ENCODE measurements at places on chromosomes 16 and 17.
A peak's percentile ranks its signal among the peaks of the same experiment; 100 is the strongest.

- DNase-seq: no peak
Measured at GRCh38 chr17:50934672-50935220, 68.6 kb upstream of the TOB1 start.

- DNase-seq: no peak
Measured at GRCh38 chr16:674214-674881, 1.1 kb upstream of the RHBDL1 start.

DNA sequence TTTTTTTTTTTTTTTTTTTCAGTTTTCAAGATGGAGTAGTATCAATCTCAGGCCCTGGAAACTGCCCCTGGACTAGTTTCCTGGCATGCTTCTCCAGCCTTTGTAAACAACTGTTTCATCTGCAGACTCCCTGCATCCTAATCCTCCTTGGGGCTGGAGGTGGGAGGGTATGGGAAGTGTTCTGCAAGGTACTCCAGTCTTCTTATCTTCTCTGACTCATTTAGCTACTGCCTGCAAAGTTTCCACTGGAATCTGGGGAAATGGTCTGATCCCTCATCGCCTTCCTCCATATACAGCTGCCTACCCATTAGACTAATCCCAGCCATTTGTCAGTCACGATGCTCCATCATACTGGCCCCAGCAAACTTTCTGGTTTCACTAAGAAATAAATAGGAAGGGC, 21.5 kb downstream of the COPZ2 start:
- no peak for DNase-seq

DNA sequence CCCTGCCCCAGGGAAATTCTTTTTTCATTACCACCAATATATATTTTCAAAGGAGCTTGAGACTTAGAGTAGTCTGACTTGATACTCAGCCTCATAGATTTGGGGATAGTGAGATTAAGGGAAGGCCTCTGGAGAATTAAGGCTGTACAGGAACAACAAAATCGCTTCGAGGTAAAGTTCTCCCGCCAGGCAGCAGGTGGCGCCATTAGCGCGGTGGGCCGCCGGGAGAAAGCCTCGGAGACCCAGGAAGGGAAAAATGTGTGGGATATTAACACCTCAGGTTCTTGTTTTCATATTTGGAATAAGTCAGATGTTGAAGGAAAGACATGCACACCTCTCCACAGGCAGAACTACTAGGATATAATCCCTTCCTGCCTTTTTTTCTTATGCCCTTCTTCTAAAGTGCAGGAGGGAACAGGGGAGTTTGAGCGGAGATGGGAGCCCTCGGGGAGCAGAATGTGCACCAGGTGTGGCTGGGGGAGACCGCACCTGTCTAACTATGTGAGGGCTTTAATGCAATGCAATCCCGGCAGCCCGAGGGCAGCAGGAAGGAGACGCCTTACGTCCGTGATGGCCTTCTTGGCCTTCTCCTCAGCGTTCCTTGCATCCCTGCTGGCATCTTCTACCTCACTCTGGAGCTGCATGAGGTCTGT, 25.9 kb downstream of the MYH3 start:
- no peak for DNase-seq

GRCh38 chr17:77645072-77646045, 313.1 kb upstream of the TNRC6C start:
- peak; percentile 32 for DNase-seq

DNA sequence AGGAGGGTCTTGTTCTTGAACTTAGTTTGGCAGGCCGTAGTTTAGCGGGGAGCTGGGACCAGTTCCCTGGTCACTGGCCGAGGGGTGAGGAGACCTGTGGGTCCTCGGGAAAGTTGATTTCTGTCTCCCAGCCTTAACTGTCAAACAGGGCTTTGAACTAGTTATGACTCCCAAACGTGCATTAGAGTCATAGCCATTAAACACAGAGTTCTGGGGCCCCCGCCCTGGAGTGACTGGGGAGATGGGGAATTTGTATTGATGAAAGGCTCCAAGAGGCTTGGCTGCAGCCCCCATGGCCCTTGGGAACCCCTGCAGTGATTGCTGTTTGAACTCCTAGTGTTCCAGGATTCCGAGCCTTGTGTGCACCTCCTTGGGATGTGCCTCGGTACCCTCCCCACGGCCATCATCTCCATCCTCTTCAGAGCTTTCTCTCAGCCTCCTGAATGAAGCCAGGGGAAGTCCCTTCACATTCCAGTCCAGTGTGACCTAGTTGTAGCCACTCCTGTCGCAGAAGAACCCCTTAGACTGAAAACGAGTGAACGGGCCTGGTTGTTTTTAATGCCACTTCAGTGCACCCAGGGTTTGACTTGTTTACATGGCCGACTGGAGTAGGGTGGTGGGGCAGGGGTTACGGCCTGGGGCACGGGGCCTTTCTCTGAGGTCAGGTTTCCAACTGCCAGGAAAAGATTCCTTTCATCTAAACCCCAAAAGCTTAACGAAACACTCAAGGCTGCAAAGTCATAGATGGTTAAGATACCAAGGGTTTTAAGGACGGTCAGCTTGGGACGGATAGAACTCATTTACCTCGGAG, 1.4 kb downstream of the MPRIP start:
- DNase-seq: no peak

GRCh38 chr17:5582209-5583185, 1.8 kb downstream of the NLRP1 start:
- no peak for DNase-seq

GRCh38 chr17:1019451-1019850, 22.5 kb downstream of the TIMM22 start:
- DNase-seq: no peak

DNA sequence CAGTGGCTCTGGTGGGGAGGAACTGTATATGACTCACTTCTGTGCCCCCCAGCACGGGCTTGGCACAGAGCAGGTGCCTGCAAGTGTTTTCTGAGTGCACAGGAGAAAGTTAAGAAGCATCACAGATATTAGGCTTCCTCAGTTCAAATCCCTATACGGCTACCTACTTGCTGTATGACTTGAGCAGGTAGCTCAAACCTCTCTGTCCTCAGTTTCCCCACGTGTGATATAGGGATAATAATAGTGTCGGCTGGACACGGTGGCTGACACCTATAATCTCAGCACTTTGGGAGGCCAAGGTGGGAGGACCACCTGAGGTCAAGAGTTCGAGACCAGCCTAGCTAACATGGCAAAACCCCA, 95.7 kb downstream of the C16orf78 start:
- no peak for DNase-seq

- no peak for DNase-seq
Measured at GRCh38 chr16:24091125-24091524, 165.0 kb upstream of the CACNG3 start.

DNA sequence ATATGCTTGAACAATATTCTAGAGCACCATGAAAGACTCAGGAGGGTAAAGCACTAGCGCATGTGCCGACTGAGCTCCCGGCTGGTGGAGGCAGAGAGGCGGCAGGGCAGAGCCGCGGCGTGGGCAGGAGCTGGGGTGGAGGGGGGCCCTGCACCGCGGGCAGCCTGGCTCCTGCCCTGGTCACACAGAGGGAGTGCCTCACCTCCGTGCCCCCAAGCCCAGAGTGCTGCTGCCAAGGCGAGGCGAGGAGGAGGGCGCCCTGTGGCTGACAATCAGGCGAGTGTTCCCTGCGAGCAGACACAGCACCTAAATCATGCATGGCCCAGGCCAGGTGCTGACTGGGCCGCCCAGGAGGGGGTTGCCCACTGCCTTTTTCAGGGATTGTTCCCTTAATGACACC, 105.8 kb upstream of the TNRC6C start:
- DNase-seq: no peak

DNA sequence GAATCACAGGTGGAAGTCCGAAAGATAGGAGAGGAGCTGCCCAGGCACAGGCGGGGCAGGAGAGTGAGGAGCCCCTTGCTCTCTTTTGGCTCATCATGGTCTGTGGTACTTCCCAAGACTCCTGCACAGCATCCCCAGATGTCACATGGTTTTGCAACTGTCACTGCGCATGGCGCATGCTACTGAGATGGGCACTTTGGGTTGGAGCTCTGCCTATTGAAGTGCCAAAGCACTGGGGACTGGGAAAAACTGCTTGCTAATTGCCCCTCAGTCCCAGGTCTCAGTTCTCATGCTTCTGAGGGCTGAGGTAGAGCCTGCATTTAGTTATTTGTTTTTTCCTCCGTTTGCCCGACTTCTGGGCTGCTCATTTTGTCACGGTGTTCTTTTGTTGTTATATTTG, 156.8 kb upstream of the CDH13 start:
- DNase-seq: no peak

GRCh38 chr17:44914148-44914547, 1.2 kb downstream of the GFAP start:
- no peak for DNase-seq

DNA sequence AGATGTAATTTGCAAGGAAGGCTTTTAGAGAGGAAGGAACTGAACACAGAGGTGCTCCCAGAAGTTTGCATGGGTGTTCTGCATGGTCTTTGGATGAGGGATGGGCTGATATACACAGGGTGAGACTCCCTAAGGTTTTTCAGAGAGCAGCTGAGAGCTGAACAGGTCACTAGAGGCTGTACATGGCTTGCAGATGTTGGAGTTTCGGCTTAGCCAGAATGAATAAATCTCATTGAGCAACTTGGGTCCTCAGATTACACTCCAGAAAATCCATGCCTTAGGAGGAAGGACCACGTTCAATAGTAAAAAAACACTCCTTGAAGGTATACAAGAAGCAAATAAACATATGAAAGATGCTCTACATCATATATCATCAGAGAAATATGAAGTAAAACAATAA, 7.5 kb upstream of the ITGB3 start:
- no peak for DNase-seq

DNA sequence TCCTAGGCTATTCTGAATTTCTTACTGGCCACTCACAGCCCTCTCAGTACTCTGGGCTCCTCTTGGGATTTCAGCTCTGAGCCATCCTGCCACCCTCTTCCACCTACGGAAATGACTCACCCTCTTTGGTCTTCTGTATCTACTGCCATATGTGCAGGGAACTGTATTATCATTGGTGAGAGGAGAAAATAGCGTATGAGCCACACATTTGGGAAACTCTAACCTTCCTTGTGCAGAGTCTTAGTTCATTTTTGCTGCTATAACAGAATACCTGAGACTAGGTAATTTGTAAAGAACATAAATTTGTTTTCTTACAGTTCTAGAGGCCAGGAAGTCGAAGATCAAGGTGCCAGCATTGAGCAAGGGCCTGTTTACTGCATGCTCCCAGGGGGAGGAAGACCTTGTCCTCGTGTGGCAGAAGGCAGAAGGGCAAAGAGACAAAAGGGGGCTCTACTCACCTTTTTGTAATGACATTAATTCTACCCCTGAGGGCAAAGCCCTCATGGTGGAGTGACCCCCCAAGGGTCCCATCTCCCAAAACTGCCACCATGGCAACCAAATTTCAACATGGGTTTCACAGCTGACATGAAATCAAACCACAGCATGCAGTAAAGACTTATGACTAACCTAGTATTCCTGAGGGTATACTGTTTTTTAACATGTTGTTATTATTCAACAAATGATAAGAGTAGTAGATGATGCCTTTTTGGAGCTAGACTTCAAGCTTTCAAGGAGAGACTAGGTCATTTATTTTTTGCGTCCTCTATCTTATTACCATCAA, 191.8 kb downstream of the PRKCA start:
- DNase-seq: no peak

DNA sequence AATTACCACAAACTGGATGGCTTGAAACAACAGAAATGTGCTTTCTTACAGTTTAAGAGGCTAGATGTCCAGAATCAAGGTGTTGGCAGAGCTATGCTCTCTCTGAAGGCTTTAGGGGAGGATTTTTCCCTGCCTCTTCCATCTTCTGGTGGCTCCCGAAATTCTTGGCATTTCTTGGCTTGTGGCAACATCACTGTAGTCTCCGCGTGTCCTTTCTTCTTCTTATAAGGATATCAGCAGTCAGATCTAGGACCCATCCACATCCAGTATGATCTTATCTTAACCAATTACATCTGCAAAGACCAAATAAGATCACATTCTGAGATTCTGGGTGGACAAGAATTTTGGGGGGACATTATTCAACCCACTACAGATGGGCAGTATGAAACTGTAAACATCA, 119.2 kb upstream of the PMFBP1 start:
- DNase-seq: no peak

DNA sequence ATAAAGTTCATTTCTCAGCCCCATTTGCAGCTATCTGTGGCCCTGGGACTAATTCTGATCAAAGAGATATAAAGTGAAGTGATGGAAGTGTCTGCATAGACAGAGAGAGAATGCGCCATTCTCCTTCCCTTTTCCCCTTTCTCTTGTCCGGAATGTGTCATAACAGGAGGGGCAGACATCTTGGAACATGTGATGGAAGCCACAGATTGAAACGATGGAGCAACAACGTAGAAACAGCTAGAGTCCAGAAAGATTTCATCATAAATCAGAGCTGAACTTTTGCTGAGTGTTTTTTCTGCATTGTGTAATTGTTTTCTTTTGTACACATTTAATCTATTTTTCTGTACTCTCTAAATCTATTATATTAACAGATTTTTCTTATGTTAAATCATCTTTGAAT, 11.3 kb downstream of the ASGR1 start:
- no peak for DNase-seq

DNA sequence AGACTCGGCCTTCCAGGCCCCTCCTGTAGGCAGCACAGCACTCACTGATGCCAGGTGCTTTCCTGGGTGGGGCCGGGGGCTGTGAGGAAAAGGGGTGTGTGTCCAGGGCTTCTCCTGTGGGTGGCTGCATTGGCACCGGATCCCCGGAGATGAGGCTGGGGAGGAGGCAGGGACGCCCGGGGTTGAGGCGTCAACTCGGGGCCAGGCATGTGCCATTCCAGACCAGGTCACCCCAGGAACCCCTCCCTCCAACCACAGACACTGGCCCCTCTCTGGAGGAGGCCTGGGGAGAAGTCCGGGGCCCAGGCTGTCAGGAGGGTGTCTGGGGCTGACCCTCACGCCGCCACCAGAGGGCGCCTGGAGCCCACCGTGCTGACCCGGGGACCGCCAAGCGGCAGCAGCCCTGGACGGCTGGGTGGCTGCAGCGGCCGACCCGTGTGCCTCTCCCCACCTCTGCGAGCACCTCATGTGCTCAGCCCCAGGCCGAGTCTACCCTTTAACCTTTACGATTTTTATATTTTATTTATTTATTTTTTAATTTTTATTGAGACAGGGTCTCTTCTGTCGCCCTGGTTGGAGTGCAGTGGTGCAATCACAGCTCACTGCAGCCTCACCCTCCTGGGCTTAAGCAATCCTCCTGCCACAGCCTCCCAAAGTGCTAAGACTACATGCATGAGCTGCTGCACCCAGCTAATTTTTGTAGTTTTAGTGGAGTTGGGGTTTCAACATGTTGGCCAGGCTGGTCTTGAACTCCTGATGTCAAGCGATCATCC, 3.2 kb upstream of the METRN start:
- DNase-seq: peak; percentile 61

DNA sequence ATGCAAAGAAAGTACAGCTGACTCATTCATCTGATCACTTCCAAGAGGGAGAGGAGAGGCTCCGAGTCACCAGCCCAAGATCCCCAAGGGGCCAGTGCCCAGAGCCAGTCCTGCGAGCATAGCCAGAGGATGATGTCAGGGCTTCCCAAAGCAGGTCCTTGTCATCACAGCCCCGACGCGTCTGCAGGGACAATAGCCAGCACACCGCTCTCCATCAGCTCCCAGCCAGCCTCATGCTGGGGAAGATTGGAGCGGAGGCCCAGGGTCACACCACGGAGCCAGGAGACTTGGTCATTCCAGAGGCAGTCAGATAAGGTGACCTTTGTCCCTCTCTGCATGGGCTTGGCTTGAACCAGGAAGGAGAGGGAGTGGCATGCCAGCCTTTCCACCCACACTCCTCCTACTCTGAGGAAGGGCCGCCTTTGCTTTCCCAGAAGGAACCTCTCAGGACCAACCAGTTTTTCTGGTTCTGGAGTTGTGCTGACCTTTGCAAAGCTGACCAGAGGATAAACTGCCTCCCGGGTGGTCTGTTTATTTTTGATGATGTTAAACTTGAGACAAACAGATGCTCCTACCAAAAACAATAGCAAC, 58.3 kb upstream of the ARHGAP44 start:
- DNase-seq: no peak

GRCh38 chr16:73036074-73036826, 11.7 kb downstream of the ZFHX3 start:
- DNase-seq: no peak

Measured in stimulated activated CD8-positive, alpha-beta memory T cell treated with anti-CD3 and anti-CD28 coated beads, Interleukin-7, amount 100 ng/mL, for 1 hour (primary cell).